CD8-positive, alpha-beta memory T cell (primary cell): ENCODE measurements at places on chromosomes 11 and 22. TPM values are rescaled to one million over a fixed set of nuclear protein-coding genes. Genes with fewer than 3 reads are reported as not detected.

Gene TMEM151A
- polyA plus RNA-seq = not detected

Gene HSPB2
- polyA plus RNA-seq = not detected

Gene USP2
- polyA plus RNA-seq = not detected

Gene TUG1
- 21.3 TPM for polyA plus RNA-seq

Gene VSIG2
- not detected for polyA plus RNA-seq

Gene THYN1
- polyA plus RNA-seq = 133 TPM
